ENCODE measurements at places on chromosomes 7 and 10. TPM values are rescaled to one million over a fixed set of nuclear protein-coding genes. Genes with fewer than 3 reads are reported as not detected.

TMEM225B gene
- not detected for total RNA-seq

ACTA2 gene
- total RNA-seq: 2.0 TPM

GRCh38 chr10:75062506-75063299 lies 48.8 kb upstream of the SAMD8 start:
- DNase-seq: no peak

SPDYE11 gene
- total RNA-seq: not detected

CALML3 gene
- not detected for total RNA-seq

DNA sequence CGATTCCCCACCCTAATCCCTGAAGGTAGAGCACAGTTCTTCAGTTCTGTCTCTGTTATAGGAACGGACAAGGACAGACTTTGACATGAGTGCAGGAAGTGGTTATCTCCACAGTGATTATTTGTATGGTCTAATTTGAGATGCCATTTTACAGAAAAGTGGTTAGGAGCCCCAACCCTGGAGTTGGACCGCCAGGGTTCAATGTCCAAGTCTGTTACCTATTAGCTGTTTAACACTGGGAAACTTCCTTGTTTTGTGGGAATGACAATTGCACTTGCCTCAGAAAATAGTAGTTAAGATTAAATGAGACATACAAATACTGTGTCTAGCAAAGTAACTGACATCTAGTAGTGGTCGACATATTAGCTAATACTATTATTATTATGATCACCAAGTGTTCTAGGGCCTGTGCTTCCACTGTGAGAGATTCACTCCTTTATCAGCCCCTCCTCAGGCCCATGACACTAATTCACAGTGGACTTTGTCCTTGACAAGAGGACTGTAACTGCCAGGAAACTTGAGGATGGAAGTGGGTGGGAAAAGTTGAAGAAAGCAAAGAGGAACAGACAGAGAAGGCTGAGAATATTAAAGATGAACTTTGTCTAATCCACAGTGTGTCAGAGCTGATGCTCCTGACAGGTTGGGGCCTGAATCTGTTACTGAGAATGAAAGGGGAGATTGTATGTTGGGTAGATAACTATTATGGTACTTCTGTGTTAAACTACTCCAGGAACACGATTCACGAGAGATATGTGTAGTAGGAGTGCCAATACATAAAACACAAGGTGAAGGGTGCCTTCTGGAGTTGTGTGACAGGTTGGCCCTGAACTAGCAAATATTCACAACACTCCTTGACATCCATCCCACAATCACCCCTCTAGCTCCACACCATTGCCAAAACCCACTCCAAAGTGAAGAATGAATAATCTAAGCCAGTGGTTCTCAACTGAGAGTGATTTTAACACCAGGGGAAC lies 66.4 kb downstream of the TAC1 start:
- DNase-seq: no peak

GRCh38 chr7:116455009-116455408 lies 44.5 kb upstream of the CAV2 start:
- DNase-seq: no peak

GRCh38 chr10:26534384-26534783 lies 96.2 kb downstream of the APBB1IP start:
- peak; percentile 75 for DNase-seq

PLXNA4 gene
- 0.76 TPM for total RNA-seq

DNA sequence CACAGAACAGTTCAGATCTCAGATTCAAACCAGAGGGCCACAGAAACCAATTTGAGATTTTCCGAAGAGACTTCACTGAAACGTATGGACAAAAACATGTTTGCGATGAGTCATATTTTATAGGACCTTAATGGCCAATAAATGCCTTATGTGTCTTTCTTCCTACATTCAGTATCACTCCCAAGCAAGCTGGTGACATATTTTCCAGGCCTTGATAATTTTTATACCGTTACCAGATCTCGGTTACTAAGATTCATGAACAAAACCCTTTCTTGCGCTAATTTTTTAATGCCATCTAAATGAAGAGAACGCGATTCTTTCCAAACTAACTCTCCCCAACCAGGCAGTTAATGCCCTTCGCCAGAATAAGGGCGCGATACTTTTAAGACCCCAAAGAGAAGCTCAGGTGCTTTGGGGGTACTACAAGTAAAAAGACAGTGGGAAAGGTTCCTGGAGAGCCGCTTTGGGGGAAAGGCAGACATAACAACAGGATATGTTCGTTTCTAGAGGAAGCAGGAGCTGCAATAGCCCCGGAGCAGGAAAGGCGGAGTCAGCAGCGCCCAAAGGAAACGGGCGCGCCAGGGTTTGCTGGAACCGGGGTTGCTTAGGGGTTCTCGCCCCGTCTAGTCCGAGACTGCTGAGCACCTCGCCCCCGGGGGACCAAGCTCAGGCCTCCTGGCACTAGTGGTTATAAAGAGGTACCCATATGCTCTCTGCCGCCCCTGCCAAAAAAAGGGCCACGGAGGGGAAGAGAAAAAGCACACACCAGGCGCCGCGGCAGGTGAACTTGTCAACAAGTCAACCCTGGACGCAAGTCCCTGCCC lies 884 bp downstream of the ICA1 start:
- no peak for DNase-seq

ZNF853 gene
- total RNA-seq: 5.5 TPM

GRCh38 chr10:110872145-110872983 lies 636 bp downstream of the PDCD4 start:
- peak; percentile 61 for DNase-seq

IGF2BP3 gene
- 190 TPM for total RNA-seq

DNA sequence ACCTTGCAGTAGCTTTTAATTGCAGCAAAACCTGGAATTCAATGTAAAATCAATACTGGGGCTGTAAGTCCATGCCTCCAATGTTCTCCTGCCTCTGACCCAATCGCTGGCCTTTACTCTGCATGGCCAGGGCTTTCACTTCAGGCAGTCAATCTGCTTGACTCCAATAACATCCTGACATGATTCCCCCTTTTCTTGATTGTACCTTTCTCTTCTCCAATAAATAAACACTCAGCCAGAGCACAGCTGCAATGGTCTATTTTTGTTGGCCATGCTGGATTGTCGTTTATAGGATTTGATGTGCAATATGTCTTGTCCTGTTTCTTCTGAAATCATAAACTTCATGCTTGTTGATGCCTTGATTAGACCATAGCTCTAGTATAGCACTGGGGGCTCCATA lies 97.8 kb upstream of the COL1A2 start:
- DNase-seq: no peak

CUBN gene
- 0.04 TPM for total RNA-seq

UFSP1 gene
- total RNA-seq: 4.8 TPM

DNA sequence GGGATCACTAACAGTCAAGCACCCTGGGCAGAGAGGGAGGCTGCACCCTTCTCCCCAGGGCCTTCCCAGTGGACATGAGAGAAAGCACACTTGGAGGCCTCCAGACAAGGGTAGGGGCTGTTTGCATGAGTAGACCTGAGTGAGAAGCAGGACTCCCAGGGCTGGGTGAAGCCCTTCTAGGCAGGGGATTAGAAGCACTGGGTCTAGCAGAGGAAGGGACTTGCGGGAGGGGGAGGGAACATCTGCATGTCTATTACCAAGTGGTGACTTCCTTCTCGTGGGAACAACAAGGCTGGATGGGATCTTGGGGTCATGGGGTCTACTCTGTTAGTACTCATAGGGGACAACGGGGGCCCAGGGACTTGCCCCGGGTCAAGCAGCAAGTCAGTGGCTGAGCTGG lies 67.8 kb downstream of the EMX2 start:
- no peak for DNase-seq

CACNA2D1 gene
- total RNA-seq: 27.3 TPM

GRCh38 chr7:20241194-20241910 lies 24.2 kb upstream of the MACC1 start:
- DNase-seq: no peak

CALML5 gene
- not detected for total RNA-seq

INTS15 gene
- 26.1 TPM for total RNA-seq

DNA sequence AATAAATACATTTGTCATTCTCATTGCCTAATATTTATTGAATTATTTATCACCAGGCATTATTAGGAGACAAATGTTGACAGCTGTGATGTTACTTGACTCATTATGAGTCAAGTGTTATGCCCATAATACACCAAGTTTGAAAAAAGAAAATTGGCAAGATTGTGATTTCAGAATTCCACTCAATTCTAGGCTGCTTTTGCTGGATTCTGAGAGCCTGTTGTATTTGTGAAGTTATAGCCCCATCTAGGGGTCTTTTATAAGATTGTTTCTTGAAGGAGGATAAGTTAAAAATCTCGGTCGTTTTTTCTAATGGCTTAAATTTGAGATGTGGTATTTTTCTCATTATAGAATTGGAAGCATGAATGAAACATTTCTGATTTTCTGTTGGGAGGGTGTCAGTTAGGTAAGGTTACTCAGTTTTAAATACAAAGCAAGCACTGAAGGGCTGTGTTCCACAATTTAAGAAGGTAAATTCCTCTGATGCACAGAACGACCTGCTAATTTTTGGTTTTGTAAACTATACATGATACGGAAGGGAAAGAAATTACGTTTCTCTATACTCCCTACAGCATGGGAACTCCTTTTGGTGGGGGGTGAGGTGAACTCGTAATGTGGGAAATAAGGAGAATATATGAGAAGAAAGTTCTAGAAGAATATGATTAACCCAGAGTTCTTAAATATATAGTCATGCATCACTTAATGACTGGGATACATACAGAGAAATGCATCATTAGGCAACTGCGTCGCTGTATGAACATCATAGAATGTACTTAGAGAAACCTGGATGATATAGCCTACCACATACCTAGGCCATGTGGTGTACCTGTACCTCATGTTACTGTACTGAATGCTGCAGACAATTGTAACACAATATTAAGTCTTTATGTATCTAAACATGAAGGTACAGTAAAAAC lies 2.6 kb downstream of the STK31 start:
- DNase-seq: no peak

DNA sequence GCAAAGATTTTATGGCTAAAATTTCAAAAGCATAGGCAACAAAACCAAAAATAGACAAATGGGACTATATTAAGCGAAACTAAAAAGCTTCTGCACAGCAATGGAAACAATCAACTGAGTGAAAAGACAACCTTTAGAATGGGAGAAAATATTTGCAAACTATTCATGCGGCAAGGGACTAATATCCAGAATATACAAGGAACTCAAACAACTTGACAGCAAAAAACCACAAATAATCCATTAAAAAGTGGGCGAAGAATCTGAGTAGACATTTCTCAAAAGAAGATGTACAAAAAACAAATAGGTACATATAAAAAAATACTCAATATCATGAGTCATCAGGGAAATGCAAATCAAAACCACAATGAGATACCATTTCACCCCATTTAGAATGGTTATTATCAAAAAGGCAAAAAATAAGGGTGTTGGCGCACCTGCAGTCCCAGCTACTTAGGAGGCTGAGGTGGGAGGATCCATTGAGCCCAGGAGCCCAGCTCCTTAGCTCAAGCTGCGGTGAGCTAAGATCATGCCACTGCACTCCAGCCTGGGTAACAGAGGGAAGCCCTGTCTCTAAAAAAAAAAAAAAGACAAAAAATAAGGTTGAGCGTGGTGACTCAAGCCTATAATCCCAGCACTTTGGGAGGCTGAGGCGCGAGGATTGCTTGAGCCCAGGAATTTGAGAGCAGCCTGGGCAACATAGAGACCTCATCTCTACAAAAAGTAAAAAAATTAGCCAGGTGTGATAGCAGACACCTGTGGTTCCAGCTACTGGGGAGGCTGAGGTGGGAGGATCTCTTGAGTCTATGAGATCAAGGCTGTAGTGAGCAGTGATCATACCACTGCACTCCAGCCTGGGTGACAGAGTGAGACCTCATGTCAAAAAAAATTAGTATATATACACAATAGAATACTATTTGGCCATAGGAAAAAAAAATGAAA lies 4.2 kb upstream of the CCM2 start:
- no peak for DNase-seq

DNA sequence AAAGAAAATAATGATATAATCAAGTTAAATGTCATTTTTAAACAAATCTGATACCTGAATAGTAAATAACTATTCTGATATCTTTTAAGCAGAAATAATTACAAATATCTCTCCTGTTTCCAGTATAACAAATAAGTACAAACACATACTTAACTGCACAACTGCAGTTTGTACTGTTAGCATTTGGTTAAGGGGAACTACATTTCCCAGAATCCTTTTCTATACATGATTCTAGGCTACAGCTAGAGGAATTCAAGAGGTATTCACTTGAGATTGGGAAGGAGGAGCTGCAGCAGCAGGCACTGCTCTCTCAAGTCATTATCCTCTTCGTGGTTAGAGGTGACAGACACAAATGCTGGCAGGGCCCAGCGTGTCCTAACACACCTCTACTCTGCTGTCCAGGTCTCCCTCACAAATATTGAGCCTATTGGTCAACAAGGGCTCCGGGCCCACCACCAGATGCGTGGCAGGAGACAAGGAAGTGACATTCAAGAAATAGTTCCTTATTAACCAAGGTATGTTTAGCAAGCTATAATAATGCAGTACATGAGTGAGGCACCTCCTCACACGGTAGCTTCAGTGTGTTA lies 255.1 kb upstream of the MKLN1 start:
- DNase-seq: no peak

DNA sequence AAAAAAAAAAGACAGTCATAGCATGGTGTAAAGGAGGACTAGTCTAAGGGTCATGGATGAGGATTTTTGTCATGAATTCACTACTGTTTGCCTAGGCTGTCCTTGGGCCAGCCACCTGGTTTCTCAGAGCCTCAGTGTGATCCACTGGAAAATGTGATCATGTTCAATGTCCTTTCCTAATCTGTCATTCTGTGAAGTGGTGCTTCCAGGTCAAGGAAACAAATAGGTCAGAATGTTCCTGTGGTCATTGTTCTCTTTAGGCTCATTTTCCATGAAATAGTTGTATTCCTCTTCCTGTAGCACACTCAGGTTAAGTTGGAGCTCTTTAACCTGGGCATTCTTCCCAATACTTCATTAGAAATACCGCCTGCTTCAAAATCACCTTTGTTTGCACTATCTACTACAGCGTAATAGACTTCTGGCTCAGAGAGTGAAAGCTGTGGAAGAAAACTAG lies 16.5 kb downstream of the CD36 start:
- DNase-seq: no peak

INHBA gene
- total RNA-seq: 2.7 TPM

MMS19 gene
- total RNA-seq: 130 TPM

RBM33 gene
- total RNA-seq: 56.5 TPM

GRCh38 chr10:73902351-73902750 lies 8.6 kb upstream of the PLAU start:
- DNase-seq: no peak

SMO gene
- total RNA-seq: 61.2 TPM

DNA sequence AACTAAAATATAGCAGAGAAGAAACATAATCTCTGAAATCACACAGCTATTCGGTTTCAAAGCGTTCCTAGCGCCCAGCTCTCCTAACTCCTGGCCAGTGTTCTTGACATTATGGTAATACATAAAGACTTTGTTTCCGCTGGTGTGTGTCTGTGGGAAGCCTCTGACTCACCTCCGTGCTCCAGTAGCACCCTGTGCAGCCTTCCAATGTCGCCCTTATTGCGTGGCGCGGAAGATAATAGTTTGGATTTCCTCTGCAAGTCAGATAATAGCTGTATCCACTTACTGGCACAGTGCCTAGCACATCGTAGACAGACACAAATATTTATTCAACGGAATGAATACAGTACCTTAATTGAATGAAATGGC lies 570 bp downstream of the BMS1 start:
- no peak for DNase-seq

Data from H1 (cell line).